ENCODE measurements at places on chromosomes 1 and 21.

- no peak for DNase-seq
Measured at GRCh38 chr1:240967070-240967724, 355.2 kb upstream of the GREM2 start.

DNA sequence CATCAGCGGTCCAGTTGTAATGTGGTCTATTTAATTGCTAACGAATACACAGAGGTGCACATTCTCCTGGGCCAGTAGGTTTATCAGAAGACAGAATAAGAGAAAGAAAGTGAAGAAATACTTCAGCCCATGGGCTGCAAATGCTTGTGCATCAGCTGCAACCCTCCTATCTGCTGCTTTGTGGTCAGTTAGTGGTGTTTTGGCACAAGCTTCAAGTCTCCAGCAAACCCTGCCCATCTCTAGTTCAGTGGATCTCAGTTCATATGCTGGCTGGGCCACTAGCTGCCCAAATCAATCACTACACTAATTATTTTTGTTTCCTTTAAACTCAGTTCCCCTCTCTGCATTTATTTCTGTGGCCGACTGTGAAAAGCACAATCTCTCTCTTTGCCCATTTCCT lies 124.2 kb downstream of the KCNJ6 start:
- DNase-seq = no peak

DNA sequence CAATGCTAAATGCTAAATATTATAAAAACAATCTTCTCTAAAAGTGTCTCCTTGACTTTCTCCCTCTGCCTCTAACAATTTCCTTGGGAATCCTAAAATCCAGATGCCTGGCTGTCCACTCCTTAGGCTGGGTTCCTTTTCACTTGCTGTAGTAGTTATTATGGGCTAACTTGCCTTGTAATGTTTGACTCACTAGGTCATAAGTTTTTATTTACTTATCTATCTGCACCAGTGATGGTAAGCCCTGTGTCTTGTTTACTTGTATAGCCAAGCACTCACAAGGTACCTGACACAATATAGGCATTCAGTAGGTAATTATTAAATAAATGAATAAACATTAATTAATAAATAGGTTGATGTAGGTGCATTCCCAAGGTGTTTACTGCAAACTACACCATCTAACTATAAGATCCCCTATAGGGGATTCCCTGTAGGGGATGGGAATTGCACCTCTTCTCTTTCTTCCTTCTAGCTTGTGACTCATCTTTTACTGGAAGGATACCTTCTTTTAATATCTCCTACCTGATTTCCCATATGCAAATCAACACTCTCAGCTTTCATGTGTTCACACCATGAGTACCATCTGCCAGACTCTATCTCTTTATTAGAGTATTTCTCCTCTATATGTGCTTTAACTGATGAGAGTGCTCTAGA lies 14.7 kb upstream of the CHIA start:
- no peak for DNase-seq

DNA sequence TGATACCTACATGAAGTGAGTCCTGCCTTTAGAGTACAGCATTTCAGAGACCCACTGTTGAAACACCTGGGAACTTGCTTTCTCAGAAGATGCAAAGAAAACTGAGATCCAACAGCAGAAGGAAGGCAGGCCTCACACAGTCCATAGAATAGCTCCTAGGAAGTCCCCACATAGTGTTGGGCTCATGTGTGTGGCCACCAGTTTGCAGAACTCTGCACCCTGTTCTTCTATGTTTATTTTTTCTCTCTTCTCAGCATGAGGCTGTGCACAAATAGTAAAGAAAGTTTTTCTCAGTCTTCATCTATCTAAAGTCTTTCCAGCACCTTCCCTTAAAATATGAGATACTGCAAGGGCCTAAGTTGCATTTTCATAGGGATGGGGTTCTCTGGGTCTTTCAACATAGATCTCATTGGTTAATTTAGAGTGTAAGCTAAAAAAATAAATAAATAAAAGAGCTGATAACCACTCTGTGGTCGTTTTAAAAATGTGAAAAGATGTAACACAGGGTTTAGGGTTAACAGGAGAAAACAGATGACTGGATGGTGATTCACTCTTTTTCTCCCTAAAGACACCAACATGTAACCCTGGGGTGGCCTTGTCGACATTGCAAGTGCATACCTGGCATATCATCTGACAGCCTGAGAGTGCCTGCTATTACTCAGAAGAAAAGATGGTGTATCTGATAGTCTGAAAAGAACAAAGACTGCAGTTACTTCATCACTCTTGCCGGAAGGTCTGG lies 94.6 kb downstream of the ZC3H11B start:
- no peak for DNase-seq

GRCh38 chr1:56719171-56719570 lies 74.1 kb downstream of the PRKAA2 start:
- DNase-seq = no peak
